ENCODE measurements at places on chromosomes 1 and 21. TPM values are rescaled to one million over a fixed set of nuclear protein-coding genes. Genes with fewer than 3 reads are reported as not detected.

UBL4B gene
- 0.57 TPM for total RNA-seq

RIPPLY3 gene
- not detected for total RNA-seq

ESPN gene
- total RNA-seq: 114 TPM

GRCh38 chr1:25054526-25055323 is 124.6 kb upstream of the RUNX3 start:
- H3K27me3 ChIP-seq: 0 out of 2 replicates have a peak, but pooled peaks cover 4% of the 10 kb centered on the region
- H3K36me3 ChIP-seq: no peaks in the 10 kb centered on the region
- DNase-seq: no peak
- no peak overlapping the region for H3K4me3 ChIP-seq
- H3K27ac ChIP-seq: no peak overlapping the region

DNA sequence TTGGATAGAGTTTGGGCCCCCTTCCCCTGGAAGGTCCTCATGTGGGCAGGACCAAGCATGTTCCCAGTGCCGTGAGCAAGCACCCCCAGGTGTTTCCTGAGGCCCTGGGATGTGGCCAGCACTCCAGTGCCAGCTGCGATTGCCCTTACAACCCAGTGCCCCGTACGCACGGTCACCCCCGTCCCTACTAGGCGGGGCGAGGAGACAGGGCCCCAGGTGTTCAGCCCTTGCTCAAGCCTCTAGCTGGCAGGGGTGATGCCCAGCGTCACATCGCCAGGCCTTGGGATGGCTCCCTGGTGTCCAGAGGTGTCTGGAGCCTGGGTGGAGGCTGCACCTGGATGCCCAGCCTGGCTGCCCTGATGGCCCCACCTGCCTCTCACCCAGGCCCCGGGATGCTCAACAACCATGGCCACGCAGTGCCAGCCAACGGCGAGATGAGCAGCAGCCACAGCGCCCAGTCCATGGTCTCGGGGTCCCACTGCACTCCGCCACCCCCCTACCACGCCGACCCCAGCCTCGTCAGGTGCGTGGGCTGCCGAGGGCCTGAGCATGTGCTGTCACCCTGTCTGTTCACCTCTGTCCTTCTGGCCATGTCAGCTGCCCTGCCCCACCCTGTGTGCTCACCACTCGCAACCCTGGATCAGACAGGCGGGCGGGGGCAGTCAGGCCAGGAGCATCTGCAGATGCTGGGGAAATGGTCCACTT is 21.6 kb upstream of the CCDC27 start:
- no peak overlapping the region for H3K27ac ChIP-seq
- no peaks in the 10 kb centered on the region for H3K36me3 ChIP-seq
- H3K27me3 ChIP-seq: no peaks in the 10 kb centered on the region
- no peaks in the 10 kb centered on the region for H3K4me1 ChIP-seq
- H3K4me3 ChIP-seq: no peak overlapping the region
- DNase-seq: no peak
